ENCODE measurements at places on chromosomes 6 and 20.

DNA sequence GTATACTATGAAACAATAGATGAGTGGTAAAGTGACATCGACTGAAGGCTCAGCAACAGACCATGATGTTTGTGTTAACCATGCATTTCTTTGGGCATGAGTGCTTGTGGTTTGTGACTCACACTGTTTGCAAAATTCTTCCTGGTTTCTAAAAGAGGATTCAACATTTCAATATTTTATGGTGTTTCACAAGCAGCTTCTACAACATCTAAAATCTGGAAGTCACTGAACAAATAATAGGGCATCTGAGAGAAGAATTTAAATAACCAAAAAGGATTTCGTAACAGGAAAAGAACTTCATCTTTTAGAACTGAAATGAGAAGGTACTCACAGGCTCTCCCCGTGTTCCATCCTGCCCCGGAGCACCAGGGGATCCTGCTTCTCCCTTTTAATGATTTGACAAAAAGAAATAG lies 146.2 kb downstream of the COL21A1 start:
- no peak for DNase-seq

DNA sequence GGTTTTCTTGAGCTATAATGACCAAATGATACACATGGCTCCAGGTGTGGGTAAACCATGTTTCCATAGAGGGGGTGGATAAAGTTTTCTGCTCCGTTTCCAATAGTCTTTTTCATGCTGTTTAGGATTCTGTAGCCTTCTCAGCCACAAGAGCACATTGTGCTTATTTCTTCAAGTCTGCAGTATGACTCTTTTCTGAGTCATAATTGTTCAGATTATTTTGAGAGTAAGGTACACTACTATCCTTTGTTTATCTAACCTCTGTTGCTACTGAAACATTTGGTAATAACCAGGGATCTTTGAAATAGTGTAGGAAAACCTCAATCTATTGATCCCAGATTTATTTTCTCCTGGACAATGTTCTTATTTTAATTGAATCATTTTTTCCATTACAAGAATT lies 247.9 kb upstream of the BMP2 start:
- no peak for DNase-seq

GRCh38 chr6:3159805-3160781 lies 2.7 kb upstream of the TUBB2A start:
- peak; percentile 80 for DNase-seq

- no peak for DNase-seq
Observed at GRCh38 chr6:3912361-3913076, 63.3 kb downstream of the FAM50B start.

DNA sequence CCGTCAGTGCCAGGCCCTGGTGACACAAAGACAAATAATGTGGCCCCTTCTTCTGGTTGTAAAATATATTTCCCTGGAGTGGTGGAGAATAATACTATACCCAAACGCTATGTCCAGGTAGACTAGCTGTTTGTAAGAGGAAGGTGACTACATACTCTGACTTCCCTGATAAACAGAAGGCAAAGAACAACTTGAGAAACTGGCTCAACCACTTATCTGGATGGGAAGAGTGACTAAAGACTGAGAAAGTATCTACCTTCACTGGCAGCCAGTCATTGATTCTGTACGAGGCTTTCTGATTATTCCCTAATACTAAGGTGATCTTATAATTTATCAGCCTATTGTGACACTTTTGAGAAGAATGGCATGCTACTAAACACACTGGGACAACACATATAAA lies 569.7 kb downstream of the EPHA7 start:
- no peak for DNase-seq

DNA sequence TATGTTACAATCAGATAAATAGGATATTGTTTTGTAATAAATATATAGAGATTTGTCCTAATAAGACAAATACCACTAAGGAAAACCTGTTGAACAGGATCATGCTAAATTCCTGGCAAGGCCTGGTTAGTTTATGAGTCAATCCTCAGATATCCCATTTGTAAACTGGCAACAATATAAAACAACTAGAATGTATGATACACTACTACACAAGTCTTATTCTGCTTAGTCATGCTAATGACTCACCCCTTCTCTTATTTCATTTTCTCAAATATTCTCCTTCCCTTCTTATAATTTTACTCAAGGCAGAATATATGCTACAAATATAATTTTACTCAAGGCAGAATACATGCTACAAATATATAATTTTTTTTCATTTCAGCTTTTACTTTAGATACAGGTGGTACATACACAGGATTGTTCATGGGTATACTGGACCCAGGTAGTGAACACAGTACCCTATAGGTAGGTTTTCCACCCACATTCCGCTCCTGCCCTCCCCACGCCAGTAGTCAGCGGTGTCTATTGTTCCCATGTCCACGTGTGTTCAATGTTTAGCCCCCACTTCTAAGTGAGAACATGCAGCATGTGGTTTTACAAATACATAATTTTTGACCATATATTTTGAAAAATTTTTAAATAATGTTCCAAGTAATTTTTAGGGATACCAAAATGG lies 6.3 kb downstream of the OSER1 start:
- no peak for DNase-seq

DNA sequence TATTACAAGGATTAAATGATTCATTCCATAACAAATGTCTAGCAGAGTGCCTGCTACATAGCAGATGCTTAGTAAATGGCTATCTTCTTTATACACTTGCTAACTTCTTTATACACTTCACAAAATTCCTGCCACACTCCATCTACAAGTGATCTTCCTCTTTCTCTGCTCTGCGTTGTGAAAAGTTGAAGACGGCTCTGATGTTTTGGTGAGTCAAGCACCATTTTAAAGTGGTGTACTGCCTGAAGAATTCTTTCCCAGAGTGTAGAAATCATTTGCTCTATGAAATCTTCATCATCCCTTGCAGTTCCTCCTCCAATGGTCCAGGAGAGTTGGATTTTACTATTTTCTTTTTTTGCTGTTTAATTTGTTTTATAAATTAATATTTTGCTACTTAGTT lies 74.9 kb downstream of the TNFAIP3 start:
- DNase-seq = no peak

GRCh38 chr20:33655164-33655563 lies 7.0 kb upstream of the C20orf144 start:
- no peak for DNase-seq

Data from CD4-positive, alpha-beta T cell treated with Interleukin-12 subunit alpha and Interleukin-12 subunit beta, for 1 hour (primary cell).